ENCODE measurements at places on chromosomes 13 and 19. TPM values are rescaled to one million over a fixed set of nuclear protein-coding genes. Genes with fewer than 3 reads are reported as not detected.

Gene ZNF324B
- 10.6 TPM for total RNA-seq

Gene IGFLR1
- total RNA-seq: 5.2 TPM

Gene OR4F17
- not detected for total RNA-seq

Gene ZNF345
- 8.0 TPM for total RNA-seq

Gene ZNF66
- 22.1 TPM for total RNA-seq

Gene ETV2
- total RNA-seq: not detected

- no peaks in the 10 kb centered on the region for H3K36me3 ChIP-seq
- no peaks in the 10 kb centered on the region for H3K4me1 ChIP-seq
- H3K27me3 ChIP-seq: no peaks in the 10 kb centered on the region
- no peak for DNase-seq
- H3K27ac ChIP-seq: no peak overlapping the region
Observed at GRCh38 chr19:27742041-27742440, 1470.9 kb downstream of the UQCRFS1 start.

- H3K4me1 ChIP-seq: peaks cover 40% of the 10 kb centered on the region
- H3K36me3 ChIP-seq: no peaks in the 10 kb centered on the region
Observed at GRCh38 chr13:79389026-79389425, 17.0 kb downstream of the RBM26 start.

GRCh38 chr19:48036765-48037164 is 7.1 kb downstream of the CABP5 start:
- H3K4me1 ChIP-seq: no peaks in the 10 kb centered on the region
- no peaks in the 10 kb centered on the region for H3K27me3 ChIP-seq
- H3K36me3 ChIP-seq: no peaks in the 10 kb centered on the region
- H3K27ac ChIP-seq: no peak overlapping the region

- H3K4me1 ChIP-seq: no peaks in the 10 kb centered on the region
- H3K4me3 ChIP-seq: no peak overlapping the region
- H3K27ac ChIP-seq: no peak overlapping the region
- no peaks in the 10 kb centered on the region for H3K36me3 ChIP-seq
Observed at GRCh38 chr13:41182231-41182630, 12.1 kb downstream of the KBTBD7 start.

DNA sequence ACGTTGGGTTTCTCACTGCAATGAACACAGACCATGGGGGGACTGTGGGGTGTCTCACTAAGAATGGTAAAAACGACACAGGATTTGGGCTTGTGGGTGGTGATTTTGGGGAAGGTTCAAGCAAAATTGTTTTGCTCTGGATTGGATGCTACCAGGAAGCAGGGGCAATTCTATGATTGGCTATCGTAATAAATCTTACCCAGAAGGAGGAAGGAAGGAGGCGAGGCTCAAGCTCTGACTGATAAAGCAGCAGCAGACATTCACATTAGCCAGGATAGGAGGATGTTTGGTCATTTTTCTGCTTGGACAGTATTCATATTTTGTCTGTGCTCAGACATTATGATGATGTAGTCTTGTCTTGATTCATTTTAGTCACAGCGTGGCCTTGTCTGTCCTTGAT is 1.5 kb downstream of the ZNF576 start:
- no peak overlapping the region for H3K4me3 ChIP-seq
- H3K4me1 ChIP-seq: peaks cover 33% of the 10 kb centered on the region
- peaks cover 10% of the 10 kb centered on the region for H3K36me3 ChIP-seq
- H3K27ac ChIP-seq: no peak overlapping the region
- H3K27me3 ChIP-seq: no peaks in the 10 kb centered on the region
- no peak for DNase-seq

- no peak for DNase-seq
- H3K36me3 ChIP-seq: no peaks in the 10 kb centered on the region
- H3K27ac ChIP-seq: no peak overlapping the region
- H3K4me1 ChIP-seq: peaks cover 11% of the 10 kb centered on the region
- H3K4me3 ChIP-seq: no peak overlapping the region
Observed at GRCh38 chr13:99975626-99976025, 4.1 kb upstream of the ZIC5 start.

- no peak for DNase-seq
- peaks cover 25% of the 10 kb centered on the region for H3K36me3 ChIP-seq
Observed at GRCh38 chr19:46606681-46607447, 5.7 kb downstream of the CALM3 start.

DNA sequence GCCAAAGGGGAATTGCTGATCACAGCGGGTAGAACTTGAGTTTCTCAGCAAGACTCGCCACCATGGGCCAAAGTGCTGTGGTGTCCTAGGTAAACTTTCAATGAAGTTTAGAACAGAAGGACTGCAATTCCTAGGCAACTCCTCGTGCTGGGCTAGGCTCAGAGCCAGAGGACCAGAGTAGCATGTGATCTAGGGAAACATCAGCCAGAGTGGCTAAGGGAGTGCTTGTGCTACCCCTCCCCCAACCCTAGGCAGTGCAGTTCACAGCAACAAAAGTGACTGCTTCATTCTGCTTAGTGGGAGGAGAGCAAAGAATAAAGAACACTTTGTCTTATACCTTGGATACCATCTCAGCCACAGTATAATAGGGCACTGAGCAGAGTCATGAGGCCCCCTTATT is 1658.6 kb upstream of the MIR17HG start:
- H3K27me3 ChIP-seq: no peaks in the 10 kb centered on the region
- peak; percentile 72 for DNase-seq
- no peak overlapping the region for H3K27ac ChIP-seq
- H3K4me3 ChIP-seq: no peak overlapping the region
- no peaks in the 10 kb centered on the region for H3K36me3 ChIP-seq

DNA sequence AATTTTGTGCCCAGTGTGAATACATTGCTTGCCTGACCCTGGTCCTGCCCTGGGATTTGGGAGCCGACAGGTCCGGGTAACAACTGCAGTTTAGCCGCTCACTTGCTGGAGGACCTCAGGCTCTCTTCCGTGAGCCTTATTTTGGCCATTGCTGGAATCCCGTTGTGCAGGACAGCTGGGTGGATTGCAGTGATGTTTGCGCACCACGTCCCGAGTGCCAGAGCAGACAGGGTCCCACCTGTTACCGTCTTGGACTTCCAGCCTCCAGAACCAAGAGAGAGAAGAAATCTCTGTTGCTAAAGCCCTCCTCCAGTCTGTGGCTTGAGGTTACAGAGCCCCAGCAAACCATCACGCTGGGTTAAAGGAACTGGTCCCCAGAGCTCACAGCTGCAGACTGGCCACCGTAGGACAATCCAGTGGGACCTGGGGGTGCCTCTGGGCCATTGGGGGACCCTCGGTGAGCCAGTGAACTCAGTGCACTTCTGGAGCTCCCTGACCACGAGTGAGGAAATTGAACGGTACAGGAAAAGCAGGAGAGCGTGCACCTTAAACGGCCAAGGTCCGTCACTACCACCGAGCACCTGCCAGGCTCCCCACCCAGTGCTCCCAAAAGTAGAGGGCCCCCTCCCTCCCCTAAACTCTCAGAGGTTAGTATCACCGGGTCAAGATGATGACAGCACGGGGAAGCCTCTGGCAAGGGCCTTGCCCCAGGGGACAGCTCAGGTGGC is 92.9 kb downstream of the GNG7 start:
- no peaks in the 10 kb centered on the region for H3K36me3 ChIP-seq
- no peak overlapping the region for H3K27ac ChIP-seq

DNA sequence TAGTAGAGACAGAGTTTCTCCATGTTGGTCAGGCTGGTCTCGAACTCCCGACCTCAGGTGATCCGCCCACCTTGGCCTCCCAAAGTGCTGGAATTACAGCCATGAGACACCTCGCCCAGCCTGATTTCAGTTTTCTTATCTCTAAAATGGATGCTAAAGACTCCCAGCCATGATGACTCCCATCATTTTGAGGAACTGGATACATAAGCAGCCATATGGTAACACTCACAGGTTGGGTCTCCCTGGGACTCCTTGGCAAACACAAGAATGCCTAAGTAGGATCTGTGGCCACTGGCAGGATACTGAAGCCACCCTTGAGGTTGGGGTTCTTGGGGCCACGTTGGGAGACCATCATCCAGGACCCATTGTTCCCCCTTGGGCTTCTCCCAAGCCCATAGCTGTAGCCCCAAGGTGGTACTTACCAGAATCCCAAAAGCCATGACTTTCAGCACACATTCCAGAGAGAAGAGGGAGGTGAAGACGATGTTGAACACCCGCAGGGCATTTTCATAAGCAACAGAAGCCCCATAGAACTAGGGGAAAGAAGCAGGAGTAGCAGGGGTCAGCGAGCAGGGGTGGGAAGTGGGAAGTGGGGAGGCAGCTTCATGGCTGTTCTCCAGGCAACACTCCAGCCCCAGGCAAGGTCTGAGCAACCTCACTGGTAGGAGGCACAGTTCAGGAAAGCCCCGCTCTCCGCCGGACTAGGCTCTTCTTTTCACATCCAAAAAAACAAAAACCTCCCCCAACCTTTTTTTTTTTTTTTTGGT is 102.5 kb downstream of the IER2 start:
- no peaks in the 10 kb centered on the region for H3K4me1 ChIP-seq
- no peak overlapping the region for H3K27ac ChIP-seq
- no peak overlapping the region for H3K4me3 ChIP-seq

- no peaks in the 10 kb centered on the region for H3K27me3 ChIP-seq
- H3K27ac ChIP-seq: no peak overlapping the region
- peaks cover 9% of the 10 kb centered on the region for H3K36me3 ChIP-seq
- H3K4me1 ChIP-seq: no peaks in the 10 kb centered on the region
- no peak overlapping the region for H3K4me3 ChIP-seq
Observed at GRCh38 chr13:77265336-77265735, 61.6 kb downstream of the MYCBP2 start.

DNA sequence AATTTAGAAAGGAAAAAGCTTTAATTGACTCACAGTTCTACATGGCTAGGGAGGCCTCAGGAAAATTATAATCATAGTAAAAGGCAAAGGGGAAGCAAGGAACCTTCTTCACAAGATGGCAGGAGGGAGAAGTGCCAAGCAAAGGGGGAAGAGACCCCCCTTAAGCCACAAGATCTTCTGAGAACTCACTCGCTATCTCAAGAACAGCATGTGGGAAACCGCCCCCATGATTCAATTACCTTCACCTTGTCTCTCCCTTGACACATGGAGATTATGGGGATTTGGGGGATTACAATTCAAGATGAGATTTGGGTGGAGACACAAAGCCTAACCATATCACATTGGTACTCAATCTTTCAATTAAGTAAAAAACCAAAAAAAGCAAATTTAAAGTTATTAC is 1778.7 kb upstream of the MIR17HG start:
- no peak overlapping the region for H3K27ac ChIP-seq
- H3K36me3 ChIP-seq: no peaks in the 10 kb centered on the region
- no peaks in the 10 kb centered on the region for H3K27me3 ChIP-seq
- no peaks in the 10 kb centered on the region for H3K4me1 ChIP-seq
- DNase-seq: no peak
- no peak overlapping the region for H3K4me3 ChIP-seq

GRCh38 chr19:4870025-4870700 is 2.7 kb upstream of the PLIN3 start:
- peaks cover 10% of the 10 kb centered on the region for H3K4me1 ChIP-seq
- DNase-seq: no peak
- no peaks in the 10 kb centered on the region for H3K27me3 ChIP-seq
- no peaks in the 10 kb centered on the region for H3K36me3 ChIP-seq

- no peak for DNase-seq
- H3K36me3 ChIP-seq: peaks cover 21% of the 10 kb centered on the region
- H3K27ac ChIP-seq: no peak overlapping the region
- H3K27me3 ChIP-seq: no peaks in the 10 kb centered on the region
- no peak overlapping the region for H3K4me3 ChIP-seq
- no peaks in the 10 kb centered on the region for H3K4me1 ChIP-seq
Observed at GRCh38 chr19:4028334-4029246, 21.1 kb downstream of the PIAS4 start.

GRCh38 chr19:7961920-7962626 is 18.6 kb upstream of the TIMM44 start:
- no peak overlapping the region for H3K4me3 ChIP-seq
- peaks cover 32% of the 10 kb centered on the region for H3K36me3 ChIP-seq
- no peak overlapping the region for H3K27ac ChIP-seq
- no peaks in the 10 kb centered on the region for H3K4me1 ChIP-seq
- no peak for DNase-seq
- no peaks in the 10 kb centered on the region for H3K27me3 ChIP-seq

- H3K27me3 ChIP-seq: no peaks in the 10 kb centered on the region
- no peak overlapping the region for H3K4me3 ChIP-seq
- H3K27ac ChIP-seq: no peak overlapping the region
- H3K36me3 ChIP-seq: no peaks in the 10 kb centered on the region
- DNase-seq: no peak
Observed at GRCh38 chr19:288911-289310, 2.3 kb downstream of the PLPP2 start.

GRCh38 chr13:21095311-21095710 is 33.9 kb upstream of the LATS2 start:
- H3K27me3 ChIP-seq: no peaks in the 10 kb centered on the region
- H3K27ac ChIP-seq: no peak overlapping the region
- no peaks in the 10 kb centered on the region for H3K4me1 ChIP-seq
- H3K4me3 ChIP-seq: no peak overlapping the region
- no peak for DNase-seq
- no peaks in the 10 kb centered on the region for H3K36me3 ChIP-seq

DNA sequence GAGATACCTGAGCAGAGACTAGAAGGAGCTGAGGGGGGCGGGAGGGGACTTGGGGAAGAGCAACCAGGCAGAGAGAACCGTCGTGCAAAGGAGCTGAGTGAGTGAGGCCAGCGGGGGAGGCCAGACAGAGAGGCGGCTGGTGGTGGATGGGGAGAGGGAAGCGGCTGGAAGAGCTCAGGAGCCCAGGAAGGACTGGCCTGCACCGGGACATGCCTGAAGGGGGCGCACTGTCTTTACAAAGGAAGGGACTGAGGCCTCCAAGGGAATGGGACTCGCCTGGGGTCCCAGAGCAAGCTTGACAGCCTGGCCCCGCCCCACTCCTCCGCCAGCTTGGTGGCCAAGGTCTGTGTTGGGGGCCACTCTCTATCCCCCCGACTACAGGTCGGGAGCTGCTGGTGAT is 14.9 kb downstream of the ONECUT3 start:
- no peak overlapping the region for H3K4me3 ChIP-seq
- no peaks in the 10 kb centered on the region for H3K4me1 ChIP-seq
- peaks cover 23% of the 10 kb centered on the region for H3K27me3 ChIP-seq
- no peak overlapping the region for H3K27ac ChIP-seq
- DNase-seq: no peak

- no peaks in the 10 kb centered on the region for H3K4me1 ChIP-seq
- no peak for DNase-seq
- no peaks in the 10 kb centered on the region for H3K36me3 ChIP-seq
- peak overlapping the region; percentile 22 for H3K4me3 ChIP-seq
- H3K27ac ChIP-seq: peak overlapping the region; percentile 40
Observed at GRCh38 chr13:35475212-35475959, 1.1 kb downstream of the MAB21L1 start.

DNA sequence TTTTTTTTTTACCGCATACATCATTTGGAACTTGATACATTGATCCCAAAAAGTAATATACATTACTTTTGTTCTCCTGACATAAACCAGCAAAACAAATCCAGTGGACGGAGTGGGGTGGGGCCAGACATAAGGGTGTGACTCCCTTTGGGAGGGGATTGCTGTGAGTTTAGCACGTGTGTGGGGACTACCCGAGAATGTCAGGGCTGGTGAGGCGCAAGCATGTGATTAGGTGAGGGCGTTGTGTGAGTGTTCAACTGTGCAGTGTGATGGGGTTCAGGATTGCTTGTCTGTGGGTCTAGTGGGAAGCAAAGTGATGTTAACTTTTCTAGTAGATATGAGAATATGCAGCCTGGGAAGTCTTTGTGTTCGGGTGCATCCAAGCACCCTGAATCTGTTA is 468.0 kb downstream of the TSHZ3 start:
- no peaks in the 10 kb centered on the region for H3K36me3 ChIP-seq
- H3K4me3 ChIP-seq: no peak overlapping the region
- H3K27me3 ChIP-seq: no peaks in the 10 kb centered on the region

All from thyroid gland (tissue), 4 donors.